A549 treated with CpdA at 1 μM for 4 hours (cell line): ENCODE measurements at places on chromosomes 7 and 10. TPM values are rescaled to one million over a fixed set of nuclear protein-coding genes. Genes with fewer than 3 reads are reported as not detected.

The GRM3 gene
- not detected in 5 replicates for total RNA-seq

The GALNT17 gene
- not detected in 5 replicates for total RNA-seq

The TRIM74 gene
- 0.27 to 0.69 TPM (median 0.45 TPM) in 5 replicates for total RNA-seq

The WNT16 gene
- total RNA-seq, result not detected in 5 replicates

The CNOT4 gene
- total RNA-seq, result 10.8 to 12.1 TPM (median 11.5 TPM) in 5 replicates

The ZP3 gene
- total RNA-seq, result 18.4 to 22.7 TPM (median 20.0 TPM) in 5 replicates

The FZD8 gene
- total RNA-seq, result 5.0 to 9.2 TPM (median 8.6 TPM) in 5 replicates

The VSTM2A gene
- not detected in 5 replicates for total RNA-seq

The SLC26A3 gene
- not detected in 5 replicates for total RNA-seq

The MCM10 gene
- 21.6 to 30.8 TPM (median 23.2 TPM) in 5 replicates for total RNA-seq

The STEAP2 gene
- total RNA-seq, result 3.8 to 4.9 TPM (median 4.5 TPM) in 5 replicates

The CYP3A4 gene
- not detected in 5 replicates for total RNA-seq

The PTPRE gene
- total RNA-seq, result 1.9 to 3.7 TPM (median 3.0 TPM) in 5 replicates

The SOSTDC1 gene
- not detected in 5 replicates for total RNA-seq

The CALN1 gene
- not detected in 5 replicates for total RNA-seq

The CPA1 gene
- not detected in 5 replicates for total RNA-seq

The FFAR4 gene
- total RNA-seq, result 0.16 to 0.27 TPM (median 0.18 TPM) in 5 replicates

The FANK1 gene
- total RNA-seq, result 3.1 to 3.8 TPM (median 3.7 TPM) in 5 replicates

The LRIT1 gene
- total RNA-seq, result not detected in 5 replicates
